ENCODE measurements at places on chromosomes 6 and 20.

- DNase-seq, result peak; percentile 16
Measured at GRCh38 chr20:34538671-34539123, 19.8 kb upstream of the MAP1LC3A start.

GRCh38 chr6:136618086-136618485 is 67.9 kb upstream of the MAP7 start:
- no peak for DNase-seq

GRCh38 chr6:82145926-82146452 is 101.6 kb downstream of the IBTK start:
- no peak for DNase-seq

DNA sequence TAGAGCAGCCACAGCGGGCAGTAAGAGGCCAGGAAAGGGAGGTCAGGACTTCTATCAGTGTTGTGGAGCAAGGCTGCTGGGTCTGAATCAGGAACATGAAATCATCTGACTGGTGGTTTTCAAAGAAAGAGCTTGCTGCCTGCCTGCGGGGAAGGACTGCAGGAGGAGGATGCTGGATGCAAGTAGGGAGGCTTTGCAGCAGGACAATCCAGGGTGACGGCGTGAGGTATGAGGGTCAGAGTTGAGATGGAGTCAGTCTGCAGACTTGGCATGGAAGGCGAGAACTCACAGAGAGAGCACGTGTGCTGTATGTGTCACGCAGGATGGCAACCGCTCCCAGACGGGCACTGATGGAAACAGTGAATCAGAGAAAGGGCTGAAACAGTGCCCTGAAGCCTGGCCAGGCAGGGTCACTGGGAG is 59.2 kb upstream of the CD93 start:
- DNase-seq, result no peak

DNA sequence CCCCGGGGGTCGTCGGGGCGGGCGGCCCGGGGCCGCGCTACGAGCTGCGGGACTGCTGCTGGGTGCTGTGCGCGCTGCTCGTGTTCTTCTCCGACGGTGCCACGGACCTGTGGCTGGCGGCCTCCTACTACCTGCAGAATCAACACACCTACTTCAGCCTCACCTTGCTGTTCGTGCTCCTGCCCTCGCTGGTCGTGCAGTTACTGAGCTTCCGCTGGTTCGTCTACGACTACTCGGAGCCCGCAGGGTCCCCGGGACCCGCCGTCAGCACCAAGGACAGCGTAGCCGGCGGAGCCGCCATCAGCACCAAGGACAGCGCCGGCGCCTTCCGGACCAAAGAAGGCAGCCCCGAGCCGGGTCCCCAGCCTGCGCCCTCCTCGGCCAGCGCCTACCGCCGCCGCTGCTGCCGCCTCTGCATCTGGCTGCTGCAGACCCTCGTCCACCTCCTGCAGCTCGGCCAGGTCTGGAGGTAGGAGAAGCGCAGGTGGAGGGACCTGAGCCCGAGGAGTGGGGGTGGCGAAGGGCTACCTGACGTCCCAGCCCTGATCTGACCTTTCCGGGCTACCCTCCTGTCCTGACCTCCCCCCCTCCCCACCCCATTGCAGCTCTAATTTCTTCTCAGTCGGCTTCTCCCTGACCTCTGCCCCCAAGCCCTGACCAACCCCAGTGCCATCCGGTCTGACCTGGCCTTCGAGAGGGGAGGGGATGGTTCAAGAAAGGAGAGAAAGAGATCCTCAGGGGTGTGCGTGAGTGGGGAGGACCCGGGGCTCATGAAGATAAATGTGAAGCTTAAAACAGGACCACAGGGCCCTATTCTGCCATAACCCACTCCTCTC is 558 bp downstream of the XKR7 start:
- DNase-seq, result peak; percentile 75

DNA sequence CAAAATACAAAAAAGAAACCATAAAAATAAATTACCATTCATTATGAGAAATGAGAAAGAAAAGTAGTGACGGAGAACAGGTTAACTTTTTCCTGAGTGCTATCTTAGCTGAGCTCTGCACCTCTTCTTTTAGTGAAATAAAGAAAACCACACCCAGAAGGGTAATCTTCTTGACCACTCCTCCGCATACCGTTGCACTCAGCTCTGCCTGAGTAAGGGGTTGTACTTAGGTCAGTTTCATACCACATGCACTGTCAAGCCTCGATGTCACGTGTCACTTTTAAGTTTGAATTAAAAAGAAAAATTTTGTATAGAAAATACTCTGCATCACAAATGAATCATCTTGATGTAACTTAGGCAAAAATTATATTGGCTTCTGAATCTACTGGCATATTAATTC is 2.8 kb downstream of the EZR start:
- no peak for DNase-seq

DNA sequence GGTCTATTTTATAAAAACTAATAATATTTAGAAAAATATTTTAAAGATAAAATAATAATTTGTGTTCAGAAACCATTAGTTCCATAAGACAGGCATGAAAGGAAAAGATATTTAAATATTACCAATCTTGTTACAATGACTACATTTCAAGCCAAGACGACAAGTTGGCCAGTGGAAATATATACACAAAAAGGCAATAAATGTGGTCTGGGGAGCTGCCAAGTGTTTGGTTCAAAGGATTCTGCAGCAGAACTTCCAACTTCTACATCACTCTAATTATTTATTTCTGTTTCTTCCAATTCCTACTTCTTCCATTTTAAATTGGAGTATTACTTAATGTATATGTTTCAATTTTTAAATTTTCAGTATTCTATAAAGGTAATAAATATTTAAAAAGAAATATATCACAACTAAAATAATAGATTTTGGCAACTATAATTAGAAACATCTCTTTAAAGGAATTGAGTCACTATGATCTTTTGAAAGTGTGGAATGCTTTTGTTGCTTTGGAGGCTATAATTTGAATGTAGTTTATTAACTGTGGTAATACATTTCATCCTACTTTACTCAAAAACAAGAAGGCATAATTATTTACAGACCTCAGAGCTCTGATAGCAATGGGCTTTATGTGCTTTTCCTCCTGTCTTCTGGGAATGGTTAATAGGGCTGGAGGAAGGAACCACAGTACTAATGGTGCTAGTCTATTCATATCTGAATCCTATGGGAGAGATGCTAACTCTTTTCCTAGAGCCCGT is 129.7 kb upstream of the FAM184A start:
- no peak for DNase-seq

DNA sequence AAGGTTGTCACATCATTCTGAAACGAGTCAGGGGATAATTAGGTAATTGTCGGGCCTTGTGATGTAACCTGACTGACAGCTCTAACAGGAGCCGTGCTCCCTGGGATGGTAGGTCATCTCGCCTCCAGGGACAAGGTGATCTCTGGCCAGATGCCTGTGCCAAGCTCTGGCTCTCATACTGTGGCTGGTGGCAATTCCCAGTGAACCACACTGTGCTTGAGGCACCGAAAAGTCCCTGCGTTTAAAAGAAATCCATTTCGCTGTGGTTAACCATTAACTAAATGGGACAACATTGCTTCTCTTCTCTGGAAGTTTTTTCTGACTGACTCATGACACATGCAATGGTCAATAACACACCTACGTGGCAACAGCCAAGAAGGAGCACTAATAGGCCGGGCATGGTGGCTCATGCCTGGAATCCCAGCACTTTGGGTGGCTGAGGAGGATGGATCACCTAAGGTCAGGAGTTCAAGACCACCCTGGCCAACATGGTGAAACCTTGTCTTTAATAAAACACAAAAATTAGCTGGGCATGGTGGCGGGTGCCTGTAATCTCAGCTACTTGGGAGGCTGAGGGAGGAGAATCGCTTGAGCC is 669.2 kb downstream of the PRKN start:
- no peak for DNase-seq

DNA sequence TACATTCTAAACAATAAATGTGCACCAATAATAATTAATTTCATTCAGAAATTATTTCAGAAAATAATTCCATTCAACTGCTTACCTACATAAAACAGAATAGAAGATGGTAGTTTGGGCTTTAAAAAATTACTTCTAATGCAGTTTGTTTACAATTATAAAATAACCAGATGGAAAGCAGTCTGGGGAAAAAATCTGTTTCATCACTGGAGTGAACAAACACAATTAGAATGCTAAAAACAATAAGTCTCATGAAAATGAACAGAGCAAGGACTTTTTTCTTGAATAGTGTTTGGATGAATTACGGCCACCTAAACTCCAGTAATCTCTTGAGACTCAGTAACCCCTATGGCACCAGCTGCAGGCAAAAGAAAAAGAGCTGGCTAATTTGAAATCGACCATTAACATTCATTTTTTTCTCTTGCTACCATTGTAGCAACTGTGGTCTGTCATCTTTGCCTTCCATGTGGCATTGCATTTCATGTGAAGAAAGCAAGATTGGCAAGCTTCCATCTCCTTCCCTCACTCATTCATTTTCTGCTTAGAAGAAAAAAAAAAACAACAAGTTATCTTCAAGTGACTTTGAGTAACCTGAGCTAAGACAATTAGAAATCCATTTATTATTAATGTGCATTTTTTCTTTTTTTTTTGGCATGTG is 88.4 kb upstream of the CEP85L start:
- no peak for DNase-seq

- DNase-seq, result no peak
Measured at GRCh38 chr6:1136415-1136774, 175.5 kb upstream of the FOXQ1 start.

DNA sequence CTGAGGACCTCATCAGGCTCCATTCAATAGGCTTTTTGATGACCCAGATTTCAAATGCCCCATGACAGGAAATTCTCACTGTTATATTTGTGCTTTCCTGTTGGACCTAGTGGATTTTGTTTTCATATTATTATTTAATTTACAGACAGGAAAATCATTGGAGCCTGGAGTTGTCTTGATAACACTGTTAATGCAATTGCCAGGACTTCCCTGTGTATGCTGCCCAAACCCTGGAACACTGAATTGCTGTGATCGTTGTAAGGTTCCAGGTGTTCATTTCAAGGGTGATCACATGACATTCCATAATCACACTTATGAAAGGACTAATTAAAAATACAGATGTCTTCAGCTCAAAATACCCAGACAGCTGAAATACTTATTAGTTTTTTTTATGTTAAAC is 783.2 kb downstream of the DHX35 start:
- DNase-seq, result no peak

- no peak for DNase-seq
Measured at GRCh38 chr6:28218312-28219248, 6.5 kb upstream of the ZSCAN9 start.

- DNase-seq, result no peak
Measured at GRCh38 chr6:4351520-4352321, 216.3 kb upstream of the ECI2 start.

GRCh38 chr6:135537741-135538301 is 40.3 kb upstream of the AHI1 start:
- DNase-seq, result no peak

DNA sequence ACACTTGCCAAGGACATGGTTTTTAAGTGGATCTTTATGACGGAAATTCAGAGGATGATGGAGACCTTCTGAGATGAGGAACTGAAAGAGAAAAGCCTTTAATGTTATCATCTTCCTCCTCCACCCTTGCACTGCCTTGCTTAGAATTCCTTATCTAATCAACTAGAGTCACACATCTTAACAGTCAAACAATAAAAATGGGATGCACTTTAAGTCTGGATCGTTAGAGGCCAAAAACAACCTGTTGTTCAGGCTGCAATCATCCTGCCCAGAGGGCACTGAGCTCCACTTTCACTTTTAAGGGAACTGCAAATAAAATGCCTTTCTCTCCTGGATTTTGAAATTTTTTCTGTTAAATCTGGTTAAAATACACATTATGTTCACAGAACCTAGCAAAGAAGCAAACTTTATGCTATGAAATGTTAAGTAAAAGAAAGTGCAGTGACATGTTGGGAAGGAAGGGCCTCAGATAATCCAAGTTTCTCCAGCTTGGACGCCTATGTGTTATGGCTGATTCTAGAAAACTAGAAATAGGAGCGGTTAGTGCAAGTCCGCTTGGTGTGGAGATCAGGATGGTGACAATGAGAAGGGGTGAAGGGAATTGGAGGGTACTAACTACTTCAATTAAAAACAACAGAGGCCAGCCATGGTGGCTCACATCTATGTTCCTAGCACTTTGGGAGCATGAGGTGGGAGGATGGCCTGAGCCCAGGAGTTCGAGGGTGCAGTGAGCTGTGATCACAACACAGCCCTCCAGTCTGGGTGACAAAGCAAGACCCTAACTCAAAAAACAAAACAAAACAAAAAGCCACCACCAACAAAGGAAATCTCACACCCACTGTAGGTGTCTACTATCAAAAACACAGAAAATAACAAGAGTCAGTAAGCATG is 66.4 kb upstream of the KIF13A start:
- DNase-seq, result no peak

- DNase-seq, result no peak
Measured at GRCh38 chr20:15005300-15005986, 668.0 kb upstream of the FLRT3 start.

DNA sequence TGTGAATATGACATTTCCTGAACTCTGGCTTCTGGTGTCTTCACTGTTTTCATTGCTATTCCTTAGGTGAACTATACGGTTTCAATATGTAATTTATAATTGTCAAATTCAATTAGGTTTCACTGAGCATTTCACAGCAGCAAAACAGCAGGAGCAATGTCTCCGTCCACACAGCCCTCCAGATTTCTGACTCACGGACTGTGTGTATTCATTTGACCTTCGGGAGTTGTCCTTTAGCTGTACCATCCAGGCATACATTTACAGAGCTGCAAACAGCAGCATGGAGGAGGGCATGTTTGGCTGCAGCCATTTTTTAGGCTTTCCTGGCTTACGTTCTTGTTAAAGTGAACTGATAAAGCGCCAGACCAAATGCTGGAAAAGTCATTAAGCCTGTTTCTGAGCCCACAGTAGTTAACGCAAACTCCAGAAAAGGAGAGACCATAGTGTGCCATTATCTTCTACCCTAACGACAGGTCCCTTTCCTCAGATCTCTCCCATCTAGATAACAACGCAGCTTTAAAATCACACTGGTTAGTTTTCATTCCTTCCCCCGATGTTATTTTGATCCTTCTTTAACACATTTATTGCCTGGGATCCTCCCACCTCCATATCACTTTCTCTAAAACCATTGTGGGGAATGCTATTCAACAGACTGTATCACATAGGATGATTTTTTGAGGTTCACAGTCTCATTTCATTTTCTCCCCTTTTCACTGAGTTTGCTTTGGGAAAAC is 18.3 kb downstream of the FOXC1 start:
- DNase-seq, result no peak

DNA sequence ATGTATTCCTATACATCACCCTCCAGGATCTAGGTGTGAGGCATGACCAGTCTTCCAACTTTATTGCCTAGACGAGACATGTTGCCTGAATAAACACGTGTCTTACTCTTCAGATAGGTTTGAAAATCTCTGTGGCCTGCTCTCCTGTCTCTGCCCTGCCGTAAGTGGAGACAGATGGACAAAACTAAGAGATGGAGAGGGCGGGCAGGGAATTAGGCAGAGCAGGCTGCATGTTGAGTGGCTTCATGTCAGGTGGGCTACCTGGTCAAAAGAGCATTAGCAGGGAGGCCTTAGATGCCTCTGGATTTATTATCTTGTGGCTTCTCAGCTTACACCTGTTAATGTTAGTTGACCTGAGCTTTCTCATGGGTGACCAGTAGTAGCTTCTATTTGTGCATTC is 59.0 kb upstream of the TULP4 start:
- DNase-seq, result no peak
